NCI-H1436 treated with DMSO at 0.1 percent for 48 hours (cell line): ENCODE measurements at places on chromosomes 7 and 10.

DNA sequence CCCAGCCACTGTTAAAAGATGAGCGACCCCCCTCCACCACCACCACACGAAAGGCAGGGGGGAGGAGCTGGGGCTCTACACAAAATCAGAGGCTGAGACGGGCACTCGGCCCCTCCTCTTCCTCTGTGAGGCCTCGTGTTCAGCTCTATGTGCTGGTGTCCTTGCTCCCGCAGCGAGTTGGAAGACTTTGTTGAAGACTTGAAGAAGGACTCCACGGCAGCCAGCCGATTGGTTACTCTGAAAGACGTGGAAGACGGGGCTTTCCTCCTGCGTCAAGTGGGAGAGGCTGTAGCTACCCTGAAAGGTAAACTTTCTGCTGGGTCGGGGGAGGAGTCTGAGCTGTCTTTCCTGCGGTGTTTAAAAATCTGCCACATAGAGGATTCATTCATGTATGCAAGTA, 203.7 kb downstream of the ARHGAP21 start:
- no peak for DNase-seq

- DNase-seq = no peak
These were observed 489.0 kb downstream of the GATA3 start for GRCh38 chr10:8543361-8544056.

- no peak for DNase-seq
These were observed 80.1 kb upstream of the CAPZA2 start for GRCh38 chr7:116782177-116782711.

- no peak for DNase-seq
These were observed 55.9 kb downstream of the SVOPL start for GRCh38 chr7:138645284-138645683.

DNA sequence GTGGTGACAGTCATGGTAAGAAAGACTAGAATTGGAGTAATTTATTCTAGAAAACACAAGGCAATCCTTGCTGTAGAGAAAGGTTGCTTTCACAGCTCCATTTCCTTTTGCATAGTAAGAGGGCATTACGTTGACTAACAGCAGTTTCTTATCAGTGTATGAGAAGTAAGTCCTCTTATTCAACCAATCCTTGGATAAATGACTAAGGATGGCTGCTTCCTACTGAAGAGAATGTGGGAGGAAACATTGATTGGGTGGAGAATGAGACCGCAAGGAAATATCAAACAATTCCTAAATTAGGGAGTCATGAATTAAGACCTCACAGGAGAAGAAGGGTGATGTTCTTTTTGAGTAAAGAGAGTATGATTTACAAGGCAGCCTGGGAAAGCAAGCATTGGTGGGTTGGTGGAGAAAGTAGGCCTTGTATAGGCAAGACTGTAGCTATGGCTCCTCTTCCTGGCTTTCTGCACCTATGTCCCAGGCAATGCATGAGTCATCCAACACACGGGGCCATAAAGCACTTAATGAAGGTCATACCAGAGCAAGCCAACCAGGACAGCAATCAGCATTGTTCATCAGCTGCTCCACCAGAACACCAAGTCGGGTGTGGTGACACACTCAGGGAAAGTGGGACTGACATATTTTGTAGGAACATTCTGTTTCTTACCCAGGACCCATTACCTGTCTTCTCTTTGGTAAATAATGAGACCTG, 5.6 kb downstream of the MGAM start:
- no peak for DNase-seq

- no peak for DNase-seq
These were observed 62.7 kb downstream of the ENTPD1 start for GRCh38 chr10:95818668-95819067.

DNA sequence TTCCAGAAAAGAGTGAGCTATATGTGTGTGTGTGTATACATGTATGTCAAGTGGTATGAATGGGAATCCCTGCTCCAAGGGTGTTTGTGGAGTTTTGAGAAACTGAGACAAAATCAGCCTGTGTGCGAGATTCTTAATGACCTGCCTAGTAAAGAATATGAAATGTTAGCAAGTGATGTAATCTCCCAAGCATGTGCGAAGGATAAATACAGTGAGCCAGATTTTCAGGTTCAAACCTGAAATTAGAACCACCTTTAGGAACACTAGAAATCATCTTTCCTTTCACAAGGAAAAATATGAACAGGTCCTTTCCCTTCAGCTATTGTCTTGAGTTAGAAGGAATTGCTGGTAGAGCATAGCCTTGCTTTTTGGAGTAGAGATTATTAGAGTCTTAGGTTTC, 457.6 kb downstream of the LRMDA start:
- DNase-seq = no peak
